A549 treated with Hydrocortisone at 1 μM for 4 hours (cell line): ENCODE measurements at places on chromosomes 7 and 10. TPM values are rescaled to one million over a fixed set of nuclear protein-coding genes. Genes with fewer than 3 reads are reported as not detected.

Gene PITX3
- 0.63 to 1.4 TPM (median 1.2 TPM) in 5 replicates for total RNA-seq

Gene SLC16A9
- total RNA-seq: 0.08 to 0.13 TPM (median 0.12 TPM) in 5 replicates

Gene MDFIC
- 14.9 to 23.1 TPM (median 18.5 TPM) in 5 replicates for total RNA-seq

Gene CALML5
- not detected in 5 replicates for total RNA-seq

Gene NANOS1
- total RNA-seq: 1.5 to 3.3 TPM (median 2.8 TPM) in 5 replicates

Gene ANXA8L1
- 94.4 to 128 TPM (median 105 TPM) in 5 replicates for total RNA-seq

Gene GSDME
- total RNA-seq: 35.8 to 52.7 TPM (median 45.8 TPM) in 5 replicates

Gene FKBP6
- not detected in 5 replicates for total RNA-seq

Gene LRRC17
- total RNA-seq: 0.12 TPM in 1 of 5 replicates, not detected in the others

Gene OPALIN
- not detected in 5 replicates for total RNA-seq

Gene BHLHA15
- 0.50 to 0.86 TPM (median 0.61 TPM) in 5 replicates for total RNA-seq

Gene STEAP4
- total RNA-seq: 0.03 to 0.07 TPM (median 0.05 TPM) in 3 of 5 replicates, not detected in the others

Gene COL13A1
- total RNA-seq: 0.14 to 0.30 TPM (median 0.25 TPM) in 5 replicates

Gene HTR7
- total RNA-seq: 0.12 to 0.24 TPM (median 0.17 TPM) in 5 replicates
